ENCODE measurements at places on chromosomes 1 and 21.
A peak's percentile ranks its signal among the peaks of the same experiment; 100 is the strongest.

GRCh38 chr1:184672013-184672726 is 82.5 kb downstream of the EDEM3 start:
- no peak for DNase-seq

- no peak for DNase-seq
These were observed 123.0 kb upstream of the PTBP2 start for GRCh38 chr1:96598416-96599168.

- DNase-seq, result no peak
These were observed 39.8 kb upstream of the ZBTB18 start for GRCh38 chr1:244011271-244011670.

DNA sequence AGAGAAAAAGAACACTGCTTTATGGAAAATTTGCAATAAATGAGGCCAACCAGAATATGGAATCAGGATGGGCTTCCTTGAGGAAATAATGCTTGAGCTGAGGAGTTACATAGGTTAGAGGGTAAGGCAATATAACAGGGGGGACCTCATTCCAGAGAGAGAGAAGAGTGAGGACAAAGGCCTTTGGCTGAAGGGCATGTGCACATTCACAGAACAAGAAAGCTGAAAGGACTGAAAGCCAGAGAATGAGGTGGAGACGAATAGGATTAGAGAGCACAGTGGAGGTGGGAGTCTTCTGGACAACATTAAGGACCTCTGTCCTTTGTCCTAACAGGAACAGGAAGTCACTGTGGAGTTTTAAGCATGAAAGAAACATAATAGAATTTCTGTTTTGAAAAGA is 60.7 kb upstream of the MROH9 start:
- DNase-seq, result no peak

DNA sequence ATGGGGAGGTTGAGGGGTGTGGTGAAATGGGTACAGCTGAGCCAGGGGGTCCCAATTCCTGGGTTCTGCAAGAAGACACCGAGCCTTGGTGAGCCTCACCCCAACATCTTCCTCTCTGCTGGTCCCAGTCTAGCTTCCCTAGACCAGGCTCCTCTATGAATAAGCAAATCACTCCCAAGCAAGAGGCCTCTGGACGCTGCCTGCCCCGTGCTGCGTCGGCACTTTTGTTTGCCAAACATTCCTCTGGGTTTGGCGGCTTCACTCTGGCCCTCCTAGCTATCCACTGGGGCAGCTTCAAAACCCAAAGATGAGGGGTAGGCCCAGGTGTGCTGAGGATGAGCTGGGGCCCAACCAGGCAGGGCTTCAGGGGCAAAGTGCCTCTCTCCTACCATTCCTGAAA is 137.1 kb upstream of the CD34 start:
- DNase-seq, result no peak

- DNase-seq, result no peak
These were observed 83.8 kb upstream of the ACTL8 start for GRCh38 chr1:17671314-17671705.

GRCh38 chr1:101781201-101781831 is 215.4 kb downstream of the OLFM3 start:
- no peak for DNase-seq

GRCh38 chr1:18646786-18647410 is 16.3 kb downstream of the PAX7 start:
- DNase-seq, result no peak

DNA sequence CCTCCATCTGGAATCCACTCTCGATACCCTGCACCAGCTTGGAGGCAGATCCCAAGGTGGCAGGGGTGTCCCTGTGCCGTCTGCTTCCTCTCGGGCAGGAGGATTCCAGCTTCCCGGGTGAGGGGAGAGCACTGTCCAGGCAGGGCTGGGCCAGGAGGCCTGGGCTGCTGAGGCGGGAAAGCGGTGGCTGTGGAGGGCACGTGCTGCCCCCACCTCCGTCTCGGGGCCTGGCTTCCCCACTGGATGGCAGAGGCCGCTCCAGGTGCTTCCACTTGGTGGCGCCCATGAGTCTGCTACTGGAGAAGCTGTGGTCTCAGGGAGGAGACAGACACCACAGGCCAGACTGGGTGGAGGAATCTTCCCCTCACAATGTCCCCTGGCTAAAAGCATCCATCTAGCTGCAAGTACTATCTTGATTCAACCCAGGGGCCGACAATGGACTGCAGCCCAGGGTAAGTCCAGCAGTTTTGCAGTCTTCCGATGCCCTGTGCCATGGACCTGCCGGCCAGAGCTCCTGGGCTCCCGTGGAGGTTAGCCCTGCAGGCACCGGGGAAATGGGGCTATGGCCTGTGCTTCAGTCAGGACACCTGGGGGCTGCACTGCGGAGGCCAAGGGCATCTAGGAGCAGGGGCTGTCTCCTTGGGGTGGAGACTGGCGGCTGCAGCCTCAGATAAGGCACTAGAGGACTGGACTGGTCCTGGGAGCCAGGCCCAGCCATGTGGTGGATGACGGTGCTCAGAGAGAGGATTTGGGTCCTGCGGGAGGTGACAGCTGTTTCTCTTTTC is 41.3 kb upstream of the EIF4G3 start:
- no peak for DNase-seq

- no peak for DNase-seq
These were observed 5.2 kb upstream of the ERRFI1 start for GRCh38 chr1:8031176-8031785.

GRCh38 chr1:85624361-85624760 is 43.8 kb downstream of the CCN1 start:
- no peak for DNase-seq

- peak; percentile 54 for DNase-seq
These were observed 26.2 kb upstream of the SCMH1 start for GRCh38 chr1:41268154-41268770.
